Substantia nigra (tissue), 51 donors: ENCODE measurements at places on chromosomes 3 and 15.

- no peak for DNase-seq
Measured at GRCh38 chr15:79562899-79563298, 130.8 kb downstream of the MINAR1 start.

DNA sequence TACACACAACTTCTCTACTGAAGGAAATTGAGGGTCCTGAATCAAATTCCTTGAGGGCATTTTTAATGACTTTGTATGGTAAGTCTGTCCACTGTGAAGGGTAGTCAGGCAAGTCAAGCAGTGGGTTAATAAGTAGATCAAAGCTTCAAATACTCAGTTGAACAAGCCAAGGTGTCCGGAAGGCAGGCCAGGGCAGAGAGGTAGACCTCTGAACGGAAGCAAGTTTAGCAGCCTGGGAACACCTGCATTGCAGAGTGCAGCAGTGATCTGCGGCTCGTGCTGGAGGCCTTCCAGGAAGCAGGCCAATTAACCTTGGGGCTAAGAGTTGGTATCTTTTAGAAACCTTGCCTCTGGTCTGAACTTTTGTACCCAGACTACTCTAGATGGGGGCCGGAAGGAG, 143.8 kb downstream of the LRTM1 start:
- no peak for DNase-seq

DNA sequence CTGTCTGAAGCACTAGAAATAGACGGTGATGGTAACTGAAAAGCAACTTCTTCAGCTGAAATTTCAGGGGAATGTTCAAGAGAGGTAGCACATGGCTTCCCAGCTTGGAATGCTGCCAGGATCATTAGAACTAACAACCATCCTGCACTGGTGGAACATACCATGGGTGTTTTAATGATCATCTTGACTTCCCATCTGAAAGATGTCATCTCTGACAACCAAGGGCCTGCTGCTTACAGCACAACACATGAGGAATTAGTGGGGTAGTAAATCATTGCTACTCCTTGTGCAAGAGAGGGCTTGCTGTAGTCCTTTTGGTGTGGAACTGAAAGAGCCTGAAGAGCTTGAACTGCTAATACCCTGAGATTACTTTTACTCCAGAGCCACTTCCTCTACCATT, 853.7 kb downstream of the MCTP2 start:
- DNase-seq: no peak

GRCh38 chr15:74213858-74214284, 11.3 kb upstream of the STRA6 start:
- no peak for DNase-seq

GRCh38 chr3:133383175-133383574, 16.7 kb upstream of the BFSP2 start:
- no peak for DNase-seq

DNA sequence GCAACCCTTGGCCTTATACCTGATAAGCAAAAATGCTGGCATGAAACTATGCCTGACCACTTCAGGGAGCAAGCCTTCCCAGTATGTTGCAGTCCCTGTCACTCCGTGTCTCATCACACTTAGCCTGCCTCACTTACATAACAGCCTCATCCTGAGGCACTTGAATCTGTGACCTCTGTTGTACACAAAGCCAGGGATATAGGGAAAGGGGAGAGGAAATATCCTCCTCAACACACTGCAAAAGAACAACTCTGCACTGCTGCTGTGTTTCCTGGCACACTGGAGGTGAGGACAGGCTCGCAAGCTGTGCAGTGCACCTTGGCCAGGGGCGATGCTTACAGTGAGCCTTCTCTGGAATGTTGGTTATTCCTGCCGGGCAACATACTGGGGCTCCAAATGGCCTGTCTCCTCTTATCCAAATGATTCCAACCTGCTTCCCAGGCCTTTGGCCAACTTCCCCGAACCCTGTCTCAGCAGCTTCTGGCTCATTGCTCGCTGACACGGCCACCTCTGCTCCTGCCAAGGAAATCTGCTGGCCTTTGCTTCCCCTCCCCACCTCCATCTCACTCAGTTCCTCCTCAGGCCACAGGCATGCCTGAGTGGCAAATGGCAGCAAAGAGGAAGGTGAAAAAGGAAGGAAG, 109.2 kb downstream of the CD47 start:
- no peak for DNase-seq

DNA sequence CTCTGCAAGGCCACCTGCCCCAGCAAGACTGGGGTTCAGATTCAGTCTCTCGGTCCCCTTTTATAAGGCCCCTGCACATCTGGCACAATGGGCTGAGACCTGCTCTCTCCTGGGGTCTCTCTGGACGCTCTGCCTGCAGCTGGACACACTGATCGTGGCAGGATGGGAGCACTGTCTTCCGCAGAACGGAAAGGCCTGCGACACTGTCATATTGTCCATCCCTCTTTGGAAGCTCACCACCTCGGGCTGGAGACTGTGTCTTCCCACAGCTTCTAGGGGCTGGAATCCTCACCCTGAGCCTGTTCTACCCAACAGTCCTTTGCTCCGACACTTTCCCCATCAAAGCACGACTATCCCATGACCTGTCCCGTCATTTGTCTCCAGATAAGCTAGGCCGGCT, 11.5 kb upstream of the IGDCC4 start:
- no peak for DNase-seq

- DNase-seq: no peak
Measured at GRCh38 chr3:159832024-159832423, 156.6 kb upstream of the IL12A start.

DNA sequence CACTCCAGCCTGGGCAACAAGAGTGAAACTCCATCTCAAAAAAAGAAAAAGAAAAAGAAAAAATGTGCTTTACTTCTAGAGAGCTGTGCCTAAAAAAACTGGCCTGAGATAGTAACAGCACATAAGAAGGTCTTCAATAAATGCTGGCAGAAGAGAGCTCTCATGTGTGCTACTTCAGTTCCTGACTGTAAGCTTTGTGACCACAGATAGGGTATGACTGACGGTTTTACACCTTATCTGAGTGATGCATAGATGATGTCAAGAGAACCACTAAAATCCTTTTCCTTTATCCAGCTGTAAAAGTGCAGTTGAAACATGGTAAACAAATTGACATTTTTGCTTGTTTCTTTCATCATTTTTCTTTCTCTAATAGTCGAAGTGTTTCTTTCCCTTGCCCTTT, 127.9 kb downstream of the C3orf70 start:
- no peak for DNase-seq

DNA sequence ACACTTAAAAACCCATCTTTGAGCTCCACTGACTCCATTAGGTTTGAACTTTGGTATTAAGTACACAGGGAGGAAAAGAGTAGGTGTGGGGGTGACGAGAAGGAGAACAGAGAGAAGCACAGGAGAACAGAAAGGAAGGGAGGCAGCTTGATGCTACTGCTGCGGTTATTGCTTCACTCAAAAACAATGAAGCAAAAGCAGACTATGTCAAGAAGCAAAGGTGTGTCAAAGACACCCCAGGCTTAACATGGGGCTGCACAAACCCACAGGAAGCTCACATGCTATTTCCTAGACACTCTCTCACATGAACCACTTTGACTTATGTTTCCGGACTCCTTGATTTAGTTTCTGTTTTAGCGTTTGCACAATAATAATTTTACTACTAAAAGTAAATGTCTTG, 961.0 kb upstream of the CFAP20DC start:
- DNase-seq: no peak

- DNase-seq: no peak
Measured at GRCh38 chr15:72774696-72775383, 8.7 kb downstream of the ADPGK start.

GRCh38 chr3:170164717-170165116, 16.8 kb downstream of the PHC3 start:
- no peak for DNase-seq

- no peak for DNase-seq
Measured at GRCh38 chr3:185976100-185976499, 38.3 kb upstream of the TRA2B start.

DNA sequence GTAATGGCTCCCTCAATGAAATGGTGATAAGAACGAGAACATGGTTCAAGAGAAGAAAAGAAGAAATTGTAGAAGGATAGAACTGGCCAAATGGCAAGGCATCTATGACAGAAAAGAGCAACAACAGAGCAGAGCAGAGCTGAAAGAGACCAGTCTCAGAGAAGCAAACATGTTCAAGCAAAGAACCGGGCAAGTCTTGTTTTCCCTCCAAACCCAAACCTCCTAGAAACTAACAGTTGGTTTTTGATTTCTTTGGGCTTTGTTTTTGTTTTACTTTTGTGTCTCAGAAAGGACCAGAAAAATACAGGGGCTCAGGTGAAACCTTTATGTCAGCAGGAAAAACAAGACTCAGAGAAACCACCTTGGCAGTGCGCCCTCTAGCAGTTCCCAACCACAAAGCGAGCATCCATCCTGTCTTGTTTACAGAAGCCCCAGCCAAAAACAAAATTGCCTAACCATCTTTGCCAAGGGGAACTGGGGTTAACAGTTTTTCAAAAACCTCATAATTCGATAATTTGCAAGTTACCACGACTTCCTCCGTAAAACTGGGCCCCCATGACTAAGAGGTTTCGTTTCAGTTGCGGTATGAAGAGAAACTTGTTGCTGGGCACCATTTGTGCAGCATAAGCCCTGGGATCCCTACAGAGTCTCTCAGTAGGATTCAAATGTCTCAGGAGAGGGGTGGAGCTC, 159.2 kb upstream of the SLC24A5 start:
- DNase-seq: no peak

DNA sequence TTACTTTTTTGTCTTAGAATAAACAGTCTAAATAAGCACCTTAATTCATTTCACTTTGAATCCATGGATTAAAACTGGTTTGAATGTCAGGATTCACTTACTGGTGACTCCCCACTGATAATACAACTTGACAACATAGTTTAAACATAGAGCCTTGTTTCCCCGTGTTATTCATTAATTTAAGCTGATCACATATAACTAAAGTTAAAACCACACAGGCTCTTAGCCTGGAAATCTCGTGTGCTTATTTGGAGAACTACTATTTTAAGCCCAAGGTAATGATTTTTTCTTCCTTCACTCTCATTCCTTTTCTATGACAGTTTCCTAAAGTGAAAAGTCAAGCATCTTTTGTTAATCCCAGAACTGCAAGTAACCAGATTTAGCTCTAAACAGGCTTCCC, 64.2 kb downstream of the HACD2 start:
- DNase-seq: no peak

DNA sequence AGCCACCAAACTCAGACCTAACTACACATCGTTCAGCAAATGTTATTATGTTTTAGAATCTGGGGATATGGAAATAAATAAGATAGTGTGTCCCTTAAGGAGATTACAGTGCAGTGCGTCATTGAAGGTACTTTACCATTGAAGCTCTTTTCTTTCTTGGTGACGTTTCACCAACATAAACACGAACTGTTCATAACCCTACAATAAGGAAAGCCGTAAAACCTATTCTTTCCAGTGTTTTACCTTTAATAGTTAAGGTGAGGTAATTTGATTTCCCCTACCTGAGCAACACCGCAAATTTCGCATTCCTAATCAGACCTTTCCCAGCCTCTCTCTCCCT, 826 bp downstream of the CCDC66 start:
- no peak for DNase-seq

GRCh38 chr3:45682311-45682710, 6.9 kb upstream of the SACM1L start:
- DNase-seq: no peak

- no peak for DNase-seq
Measured at GRCh38 chr3:17151598-17152373, 267.0 kb downstream of the PLCL2 start.

- no peak for DNase-seq
Measured at GRCh38 chr3:139107424-139108252, 62.9 kb upstream of the PRR23C start.

GRCh38 chr3:68148447-68148846, 494.0 kb upstream of the SUCLG2 start:
- DNase-seq: no peak

- no peak for DNase-seq
Measured at GRCh38 chr3:143727391-143727790, 120.9 kb downstream of the SLC9A9 start.

DNA sequence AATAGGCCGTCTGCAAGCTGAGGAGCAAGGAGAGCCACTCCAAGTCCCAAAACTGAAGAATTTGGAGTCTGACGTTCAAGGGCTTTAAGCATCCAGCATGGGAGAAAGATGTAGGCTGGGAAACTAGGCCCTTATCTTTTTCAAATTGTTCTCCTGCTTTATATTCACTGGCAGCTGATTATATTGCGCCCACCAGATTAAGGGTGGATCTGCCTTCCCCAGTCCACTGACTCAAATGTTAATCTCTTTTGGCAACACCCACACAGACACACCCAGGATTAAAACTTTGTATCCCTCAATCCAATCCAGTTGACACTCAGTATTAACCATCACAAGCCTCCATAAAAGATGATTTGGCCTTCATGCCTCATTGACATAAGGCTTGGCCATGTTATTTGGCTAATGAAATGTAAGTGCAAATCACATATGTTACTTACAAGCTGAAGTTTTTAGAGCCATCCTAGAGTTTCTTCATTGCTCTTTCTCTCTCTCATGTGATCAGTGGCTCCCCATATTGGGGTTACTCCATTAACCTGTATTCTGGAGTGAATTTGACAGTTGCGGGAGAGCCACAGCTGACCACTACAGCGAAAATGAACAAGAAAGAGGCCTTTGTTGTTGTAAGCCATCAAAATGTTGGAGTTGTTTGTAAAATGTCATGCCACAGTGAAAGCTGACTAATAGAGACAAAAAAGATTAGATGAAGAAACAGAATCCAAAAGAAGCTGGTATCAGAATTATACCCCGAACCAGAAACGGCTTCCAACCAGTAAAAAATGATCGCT, 61.7 kb downstream of the GBE1 start:
- no peak for DNase-seq

DNA sequence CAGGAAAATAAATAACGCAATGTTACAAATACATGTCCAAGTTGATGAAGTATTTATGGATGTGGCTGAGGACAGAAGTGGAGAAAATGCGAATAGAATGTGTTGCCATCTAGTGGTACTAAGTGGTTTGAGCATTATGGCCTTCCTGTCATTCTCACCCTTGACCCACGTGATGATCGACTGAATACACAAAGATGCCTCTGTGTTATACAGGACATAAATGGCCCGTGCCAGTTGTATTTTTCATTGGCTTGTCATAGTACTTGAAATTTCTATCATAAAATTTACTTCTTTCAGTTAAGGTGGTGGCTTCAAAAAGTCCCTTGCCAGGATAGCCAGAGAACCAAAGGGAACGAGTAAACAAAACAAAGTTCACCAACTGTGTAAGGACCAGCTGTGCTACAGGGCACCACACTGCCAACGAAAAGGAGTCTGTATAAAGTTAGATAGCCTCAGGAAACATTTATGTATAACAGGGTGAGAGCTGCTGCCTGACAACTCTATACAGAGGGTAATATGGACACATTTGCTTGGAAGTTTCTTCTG, 103.7 kb downstream of the MYH15 start:
- DNase-seq: no peak

- no peak for DNase-seq
Measured at GRCh38 chr3:162994165-162994564, 1497.6 kb downstream of the OTOL1 start.

DNA sequence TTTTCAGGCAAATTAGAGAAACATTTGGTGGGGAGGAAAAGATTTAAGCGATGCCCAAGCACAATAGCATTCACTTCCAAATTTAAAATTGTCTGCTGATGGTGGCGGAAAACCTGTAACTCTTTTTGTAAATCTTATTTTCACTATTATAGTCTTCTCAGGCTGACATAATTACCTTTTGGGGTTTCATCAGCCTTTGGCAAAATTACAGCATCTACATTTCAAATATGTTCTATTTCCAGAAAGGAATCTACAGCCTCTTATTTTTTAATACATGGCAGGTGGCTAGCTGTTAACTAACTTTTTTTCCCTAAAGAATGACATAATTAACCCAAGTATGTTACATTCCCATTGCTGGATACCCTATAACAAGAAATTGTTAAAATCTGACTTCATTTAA, 391.5 kb upstream of the CCDC54 start:
- no peak for DNase-seq
